ENCODE measurements at places on chromosomes 2 and 18. TPM values are rescaled to one million over a fixed set of nuclear protein-coding genes. Genes with fewer than 3 reads are reported as not detected.
A peak's percentile ranks its signal among the peaks of the same experiment; 100 is the strongest.

GRCh38 chr2:142944264-142944663 lies 66.8 kb downstream of the KYNU start:
- H3K36me3 ChIP-seq, result peaks cover 46% of the 10 kb centered on the region
- H3K4me3 ChIP-seq, result no peak overlapping the region
- DNase-seq, result no peak
- H3K27ac ChIP-seq, result no peak overlapping the region
- H3K27me3 ChIP-seq, result no peaks in the 10 kb centered on the region

- peaks cover 5% of the 10 kb centered on the region for H3K36me3 ChIP-seq
- peaks cover 61% of the 10 kb centered on the region for H3K27me3 ChIP-seq
- H3K27ac ChIP-seq, result no peak overlapping the region
- H3K4me3 ChIP-seq, result no peak overlapping the region
These were observed 2.7 kb downstream of the ASTL start for GRCh38 chr2:96135621-96136020.

DNA sequence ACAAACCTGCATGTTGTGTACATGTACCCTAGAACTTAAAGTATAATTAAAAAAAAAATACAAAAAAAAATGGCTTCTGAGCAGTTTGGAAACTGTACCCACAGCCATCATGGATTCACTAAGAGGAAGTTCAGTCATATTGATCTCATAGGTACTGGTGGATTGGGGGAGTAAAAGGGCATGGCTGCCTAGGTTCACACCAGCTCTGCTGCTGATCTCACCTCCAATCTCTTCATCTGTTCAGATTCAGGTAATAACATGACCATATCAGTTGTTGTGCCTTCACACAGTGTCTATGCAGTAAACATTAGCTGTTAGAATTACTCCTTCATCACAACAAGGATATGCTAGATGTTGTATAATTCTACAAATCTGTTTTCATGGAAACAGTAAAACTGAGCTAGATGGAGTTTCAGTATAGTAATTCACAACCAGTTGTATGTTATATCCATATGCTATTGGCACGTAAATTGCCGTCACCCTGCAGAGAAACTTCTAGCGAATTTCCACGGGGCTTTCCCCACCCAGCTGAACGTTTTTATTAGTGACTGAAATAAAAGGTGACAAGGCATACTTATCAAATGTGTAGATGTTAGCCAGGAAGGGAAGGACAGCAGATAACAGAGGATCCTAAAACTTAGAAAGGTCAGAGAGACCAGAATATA lies 59.3 kb upstream of the ITM2C start:
- H3K36me3 ChIP-seq, result peaks cover 31% of the 10 kb centered on the region
- no peaks in the 10 kb centered on the region for H3K27me3 ChIP-seq
- H3K4me1 ChIP-seq, result peaks cover 4% of the 10 kb centered on the region
- DNase-seq, result no peak
- H3K27ac ChIP-seq, result no peak overlapping the region

DNA sequence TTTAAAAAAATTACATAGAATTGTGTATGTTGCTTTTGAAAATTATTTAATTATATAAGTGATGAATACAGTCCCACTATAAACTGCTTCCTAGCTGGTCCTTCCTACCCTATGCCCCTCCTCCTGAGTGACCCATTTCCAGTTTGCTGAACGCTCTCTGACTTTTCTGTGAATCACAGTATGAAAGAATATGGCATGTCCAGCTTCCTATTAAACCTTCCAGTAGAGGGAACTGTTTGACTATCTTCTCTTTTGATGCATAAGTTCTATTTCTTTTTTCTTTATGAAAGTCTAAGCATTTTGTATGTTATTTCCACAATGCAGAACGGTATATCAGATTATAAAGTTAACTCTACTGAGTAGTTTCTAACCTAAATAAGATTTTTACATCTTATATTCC lies 41.3 kb downstream of the PSMG2 start:
- no peak overlapping the region for H3K27ac ChIP-seq
- peaks cover 9% of the 10 kb centered on the region for H3K4me1 ChIP-seq
- no peaks in the 10 kb centered on the region for H3K36me3 ChIP-seq
- peaks cover 4% of the 10 kb centered on the region for H3K27me3 ChIP-seq

- H3K27me3 ChIP-seq, result peaks cover 67% of the 10 kb centered on the region
These were observed 24.7 kb downstream of the ST8SIA5 start for GRCh38 chr18:46732201-46732600.

- no peak overlapping the region for H3K4me3 ChIP-seq
- H3K27ac ChIP-seq, result no peak overlapping the region
- H3K4me1 ChIP-seq, result peaks cover under 1% of the 10 kb centered on the region
- no peaks in the 10 kb centered on the region for H3K36me3 ChIP-seq
- no peak for DNase-seq
- no peaks in the 10 kb centered on the region for H3K27me3 ChIP-seq
These were observed 14.1 kb downstream of the LIMS1 start for GRCh38 chr2:108548208-108549003.

The TMEM169 gene
- total RNA-seq, result 8.0 TPM

DNA sequence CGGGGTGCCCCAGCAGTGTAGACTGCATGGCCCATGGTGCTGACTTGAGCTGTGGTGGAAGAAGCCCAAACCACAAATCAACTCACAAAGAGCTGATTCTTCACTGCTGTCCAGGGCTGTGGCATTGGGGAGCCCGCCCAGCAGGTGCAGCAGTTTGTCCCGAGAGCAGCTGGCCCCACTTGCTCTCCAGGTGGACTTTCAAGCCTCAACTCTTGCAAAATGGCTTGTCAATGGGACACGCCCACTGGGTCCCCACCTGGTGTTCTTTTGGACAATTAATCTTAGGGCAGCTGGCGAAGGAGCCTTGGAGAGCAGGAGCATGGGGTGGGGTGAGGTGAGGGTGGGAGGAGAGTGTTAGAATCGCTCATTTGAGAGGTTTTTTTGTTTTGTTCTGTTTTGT lies 117.9 kb downstream of the MYCN start:
- no peaks in the 10 kb centered on the region for H3K4me1 ChIP-seq
- H3K36me3 ChIP-seq, result no peaks in the 10 kb centered on the region
- no peak overlapping the region for H3K4me3 ChIP-seq
- H3K27me3 ChIP-seq, result no peaks in the 10 kb centered on the region
- no peak for DNase-seq
- H3K27ac ChIP-seq, result no peak overlapping the region

GRCh38 chr2:7724336-7724735 lies 807.1 kb downstream of the RNF144A start:
- no peak for DNase-seq
- H3K27me3 ChIP-seq, result no peaks in the 10 kb centered on the region
- no peak overlapping the region for H3K4me3 ChIP-seq
- H3K27ac ChIP-seq, result no peak overlapping the region
- no peaks in the 10 kb centered on the region for H3K36me3 ChIP-seq
- peaks cover 13% of the 10 kb centered on the region for H3K4me1 ChIP-seq

- no peaks in the 10 kb centered on the region for H3K27me3 ChIP-seq
- H3K4me3 ChIP-seq, result no peak overlapping the region
- no peak for DNase-seq
- H3K4me1 ChIP-seq, result peaks cover 58% of the 10 kb centered on the region
- peak overlapping the region; percentile 42 for H3K27ac ChIP-seq
These were observed 72.7 kb upstream of the SPOPL start for GRCh38 chr2:138428710-138429440.

All from Calu3 (cell line).